ENCODE measurements at places on chromosomes 1 and 21. TPM values are rescaled to one million over a fixed set of nuclear protein-coding genes. Genes with fewer than 3 reads are reported as not detected.

OR2AJ1 gene
- total RNA-seq, result not detected

PPM1J gene
- total RNA-seq, result 1.1 TPM

KRTAP19-1 gene
- not detected for total RNA-seq

ADAMTS4 gene
- total RNA-seq, result not detected

MAGI3 gene
- total RNA-seq, result 4.5 TPM

VCAM1 gene
- total RNA-seq, result 0.05 TPM

RHEX gene
- not detected for total RNA-seq

RPE65 gene
- total RNA-seq, result not detected

CD2 gene
- not detected for total RNA-seq

LRRC7 gene
- total RNA-seq, result not detected

GUCA2A gene
- not detected for total RNA-seq

PTGFRN gene
- total RNA-seq, result 18.4 TPM

UBE2U gene
- total RNA-seq, result not detected

PLA2G2C gene
- total RNA-seq, result not detected

CHIA gene
- not detected for total RNA-seq

IVL gene
- total RNA-seq, result 0.07 TPM

ALG14 gene
- total RNA-seq, result 7.2 TPM

ILDR2 gene
- total RNA-seq, result 0.08 TPM

WASF2 gene
- total RNA-seq, result 52.2 TPM

NUDT4B gene
- total RNA-seq, result 0.43 TPM

AADACL4 gene
- not detected for total RNA-seq

FMO1 gene
- total RNA-seq, result not detected

NR5A2 gene
- total RNA-seq, result 8.3 TPM

AMY2B gene
- total RNA-seq, result 0.67 TPM

Measured in A549 treated with DMSO at 1 μM for 4 hours (cell line).